Activated effector memory CD4-positive, alpha-beta T cell treated with Interleukin-2 at 50 U/mL for 16 hours (primary cell): ENCODE measurements at places on chromosomes 12 and 14.

GRCh38 chr12:113889076-113889475 is 77.0 kb downstream of the RBM19 start:
- DNase-seq, result no peak

DNA sequence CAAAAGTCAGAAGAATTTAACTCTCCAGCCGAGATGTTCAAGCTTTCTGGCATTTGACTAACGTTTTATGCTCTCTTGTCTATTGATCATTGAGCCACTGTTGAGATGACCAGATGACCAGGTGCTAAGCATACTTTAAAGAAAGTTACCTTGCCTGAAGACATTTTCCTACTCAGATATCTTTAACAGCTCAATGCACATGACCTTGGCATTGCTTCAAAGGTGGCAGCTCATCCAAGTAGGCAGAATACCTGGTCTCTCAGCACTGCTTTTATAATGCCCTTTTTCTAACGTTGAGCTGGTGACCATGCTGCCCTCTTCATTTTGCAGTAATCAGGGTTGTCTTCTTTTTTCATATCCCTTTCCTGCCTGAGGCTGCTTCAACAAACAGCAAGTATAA is 358.1 kb downstream of the RAD51B start:
- no peak for DNase-seq

GRCh38 chr14:23984891-23985602 is 3.7 kb upstream of the DHRS4L2 start:
- DNase-seq, result no peak

- DNase-seq, result no peak
Observed at GRCh38 chr12:122861587-122861970, 26.3 kb downstream of the HIP1R start.

GRCh38 chr14:103736546-103737431 is 21.2 kb downstream of the ZFYVE21 start:
- DNase-seq, result no peak

DNA sequence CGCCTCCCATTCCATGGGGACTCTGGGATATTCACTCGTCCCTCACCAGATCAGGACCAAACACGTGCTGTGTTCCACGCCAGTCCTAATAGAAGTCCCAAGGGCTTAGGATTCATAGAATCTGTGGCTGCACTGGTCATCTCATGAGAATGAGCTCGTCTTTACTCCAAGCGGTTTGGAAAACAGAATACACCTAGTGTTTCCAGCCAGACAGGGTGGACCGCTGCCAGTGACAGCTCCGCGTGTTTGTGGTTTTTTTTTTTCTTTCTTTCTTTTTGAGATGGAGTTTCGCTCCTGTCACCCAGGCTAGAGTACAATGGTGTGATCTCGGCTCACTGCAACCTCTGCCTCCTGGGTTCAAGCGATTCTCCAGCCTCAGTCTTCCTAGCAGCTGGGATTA is 75.1 kb downstream of the GLT1D1 start:
- no peak for DNase-seq

- no peak for DNase-seq
Observed at GRCh38 chr12:53122961-53123468, 19.7 kb downstream of the SOAT2 start.

- DNase-seq, result no peak
Observed at GRCh38 chr12:125351788-125352187, 286.6 kb downstream of the AACS start.

GRCh38 chr14:22232933-22233332 is 356.1 kb downstream of the DAD1 start:
- DNase-seq, result no peak
